Right renal cortex interstitium (tissue), 3 donors: ENCODE measurements at places on chromosomes 7 and 10. TPM values are rescaled to one million over a fixed set of nuclear protein-coding genes. Genes with fewer than 3 reads are reported as not detected.

DNA sequence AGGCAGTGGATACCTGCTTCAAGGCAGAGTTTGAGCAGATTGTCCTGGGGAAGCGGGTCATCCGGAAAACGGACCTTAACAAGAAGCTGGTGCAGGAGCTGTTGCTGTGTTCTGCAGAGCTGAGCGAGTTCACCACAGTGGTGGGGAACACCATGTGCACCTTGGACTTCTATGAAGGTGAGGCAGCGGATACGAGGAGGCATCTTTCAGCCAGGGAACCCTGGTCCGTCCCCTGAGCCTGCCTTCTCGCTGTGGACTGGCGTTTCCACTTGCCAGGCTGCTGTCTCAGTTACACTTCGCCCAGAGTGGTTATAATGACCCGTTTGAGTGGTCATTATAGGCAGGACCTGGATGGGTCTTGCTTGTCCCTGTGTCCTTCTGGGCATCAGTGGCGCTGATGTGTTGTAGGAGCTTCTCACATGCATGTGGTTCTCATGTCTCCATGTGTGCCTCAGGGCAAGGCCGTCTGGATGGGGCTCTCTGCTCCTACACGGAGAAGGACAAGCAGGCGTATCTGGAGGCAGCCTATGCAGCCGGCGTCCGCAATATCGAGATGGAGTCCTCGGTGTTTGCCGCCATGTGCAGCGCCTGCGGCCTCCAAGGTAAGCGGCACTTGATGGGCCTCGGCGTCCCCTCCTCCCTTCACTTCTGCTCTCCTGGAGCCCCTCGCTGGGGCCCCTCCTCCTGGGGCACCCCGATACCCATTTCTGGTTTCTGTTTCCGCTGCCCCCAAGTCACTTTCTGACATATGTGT, 18.0 kb downstream of the UPP1 start:
- no peak for DNase-seq

GRCh38 chr7:24826662-24827020, 69.4 kb upstream of the GSDME start:
- DNase-seq, result no peak

- no peak for DNase-seq
Observed at GRCh38 chr10:71023704-71024283, 135.4 kb upstream of the PCBD1 start.

DNA sequence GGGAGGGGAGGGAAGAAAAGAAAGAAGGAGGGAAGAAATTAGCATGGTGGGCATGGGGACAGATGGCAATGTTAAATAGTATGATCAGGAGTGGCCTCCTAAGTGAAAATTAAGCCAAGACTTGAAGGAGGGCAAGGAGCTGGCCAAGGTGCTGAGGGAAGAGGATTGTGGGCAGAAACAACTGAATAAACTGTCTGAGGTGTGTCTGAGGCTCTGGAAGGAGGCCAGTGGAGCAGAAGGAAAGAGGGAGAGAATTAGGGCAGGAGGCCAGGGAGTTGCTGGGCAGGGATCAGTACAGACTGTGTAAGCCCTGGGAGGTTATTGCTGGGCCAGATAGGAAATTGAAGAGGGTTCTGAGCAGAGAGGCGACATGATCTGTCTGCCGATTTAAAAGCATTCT, 40.6 kb upstream of the VKORC1L1 start:
- no peak for DNase-seq

- no peak for DNase-seq
Observed at GRCh38 chr10:2885288-2886278, 181.8 kb upstream of the PFKP start.

- DNase-seq, result no peak
Observed at GRCh38 chr10:133422807-133423771, 1.3 kb downstream of the SPRN start.

GRCh38 chr7:158821171-158822031, 7.9 kb downstream of the ESYT2 start:
- no peak for DNase-seq

GRCh38 chr7:22611758-22612079, 111.7 kb upstream of the STEAP1B start:
- DNase-seq, result no peak

- no peak for DNase-seq
Observed at GRCh38 chr10:62545160-62546066, 171.2 kb downstream of the ZNF365 start.

DNA sequence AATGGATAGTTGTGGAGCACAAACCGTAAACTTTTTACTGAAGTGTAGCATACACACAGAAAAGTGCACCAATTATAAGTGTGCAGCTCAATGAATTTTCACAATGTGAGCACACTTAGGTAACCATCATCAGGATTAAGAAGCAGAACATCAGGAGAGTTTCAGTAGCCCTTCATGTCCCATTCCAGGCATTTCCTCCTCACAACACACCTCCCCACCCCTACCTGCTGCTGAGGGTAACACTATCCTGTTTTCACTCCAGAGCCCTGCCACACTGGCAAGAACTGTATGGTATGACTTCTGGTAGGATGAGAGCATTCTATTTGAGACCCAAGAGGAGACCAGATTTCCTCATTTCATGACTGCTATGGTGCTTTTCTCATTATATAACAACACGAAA, 166.5 kb downstream of the PPP1R3A start:
- DNase-seq, result no peak

- no peak for DNase-seq
Observed at GRCh38 chr7:97771576-97771975, 39.7 kb downstream of the TAC1 start.

DNA sequence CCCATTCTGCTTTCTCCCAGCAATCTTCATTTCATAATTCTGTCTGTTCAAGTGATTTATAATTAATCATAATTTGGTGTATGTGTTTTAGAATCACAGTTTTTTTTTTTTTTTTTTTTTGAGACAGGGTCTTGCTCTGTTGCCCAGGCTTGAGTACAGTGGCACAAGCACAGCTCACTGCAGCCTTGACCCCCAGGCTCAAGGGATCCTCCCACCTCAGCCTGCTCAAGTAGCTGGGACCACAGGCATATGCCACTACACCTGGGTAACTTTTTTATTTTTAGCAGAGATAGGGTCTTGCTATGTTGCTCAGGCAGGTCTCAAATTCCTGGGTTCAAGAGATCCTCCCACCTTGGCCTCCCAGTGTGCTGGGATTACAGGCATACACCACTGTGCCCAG, 49.2 kb upstream of the PLA2G12B start:
- DNase-seq, result no peak

GRCh38 chr7:43124388-43124787, 11.9 kb downstream of the HECW1 start:
- DNase-seq, result no peak

DNA sequence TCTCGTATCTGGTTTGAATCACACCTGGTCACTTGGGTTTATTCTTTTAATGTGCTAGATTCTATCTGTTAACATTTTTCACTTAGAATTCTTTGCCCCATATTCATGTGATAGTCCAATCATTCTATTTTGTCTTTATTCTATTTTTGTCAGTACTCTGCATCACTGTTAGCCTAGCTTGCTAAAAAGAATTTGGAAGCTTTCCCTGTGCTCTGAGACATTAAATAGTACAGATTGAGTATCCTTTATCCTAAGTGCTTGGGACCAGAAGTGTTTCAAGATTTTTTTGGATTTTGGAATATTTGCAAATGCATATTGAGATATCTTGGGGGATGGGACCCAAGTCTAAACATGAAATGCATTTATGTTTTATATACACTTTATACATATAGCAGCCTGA, 51.0 kb downstream of the RALA start:
- no peak for DNase-seq

GRCh38 chr7:120724448-120724847, 133.5 kb downstream of the TSPAN12 start:
- DNase-seq, result no peak

DNA sequence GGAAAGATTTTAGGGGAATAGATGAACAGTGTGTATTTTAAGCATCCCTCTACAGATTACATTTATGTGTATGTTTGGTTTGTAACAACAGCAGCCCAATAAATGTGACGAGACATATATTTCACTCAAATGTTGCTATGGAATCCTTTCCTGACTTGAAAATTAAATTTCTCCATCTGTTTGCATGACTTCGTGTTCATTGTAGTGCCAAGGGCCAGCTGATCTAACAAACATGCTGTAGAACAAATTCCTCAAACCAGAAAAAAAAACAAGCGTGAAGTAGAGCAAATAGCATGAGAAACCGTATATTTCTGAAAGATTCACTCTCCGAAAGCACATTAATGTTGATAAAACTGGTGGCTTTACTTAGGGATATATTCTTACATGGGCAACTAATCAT, 87.8 kb downstream of the NRCAM start:
- DNase-seq, result no peak

DNA sequence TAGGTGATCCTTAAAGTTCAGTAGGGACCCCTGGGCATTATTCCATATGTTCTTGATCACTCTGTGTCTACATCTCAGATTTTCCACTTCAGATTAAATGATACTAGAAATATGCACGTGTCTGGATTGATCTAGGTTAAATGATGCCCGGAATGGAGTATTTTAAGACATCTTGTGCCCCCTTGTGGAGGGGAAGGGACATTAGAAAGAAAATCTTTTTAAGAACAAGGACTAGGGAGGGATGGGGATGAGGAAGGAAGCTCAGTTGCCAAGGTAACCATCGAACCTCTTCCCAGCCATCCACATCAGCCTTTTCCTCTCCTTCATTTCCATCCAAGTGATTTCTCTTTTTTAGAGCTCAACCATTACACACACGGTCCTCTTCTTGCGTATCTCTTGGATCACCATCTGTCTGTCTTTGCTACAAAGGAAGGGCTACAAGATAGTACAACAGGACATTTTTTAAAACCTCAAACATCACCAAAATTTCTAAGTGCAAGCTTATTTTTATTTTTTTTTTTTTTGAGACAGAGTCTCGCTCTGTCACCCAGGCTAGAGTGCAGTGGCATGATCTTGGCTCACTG, 40.5 kb downstream of the PRSS2 start:
- DNase-seq, result no peak

DNA sequence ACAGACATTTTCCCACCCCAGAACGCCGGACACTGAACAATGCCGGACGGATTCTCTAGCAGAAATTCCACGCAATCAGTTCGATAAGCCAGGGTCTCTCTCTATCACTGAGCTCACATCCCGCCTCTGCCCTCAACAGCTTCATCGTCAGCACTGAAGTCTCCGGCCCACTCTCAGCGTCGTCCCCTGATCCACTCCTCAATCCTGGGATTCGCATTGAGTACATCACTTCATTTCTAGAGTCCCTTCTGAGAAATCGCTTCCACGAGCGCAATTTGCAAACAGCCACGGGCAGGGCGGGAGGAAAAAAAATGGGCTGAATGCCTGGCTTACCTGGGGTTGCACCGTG, 365 bp downstream of the YME1L1 start:
- no peak for DNase-seq

GRCh38 chr7:96305915-96306314, 16.0 kb downstream of the SLC25A13 start:
- DNase-seq, result no peak

DNA sequence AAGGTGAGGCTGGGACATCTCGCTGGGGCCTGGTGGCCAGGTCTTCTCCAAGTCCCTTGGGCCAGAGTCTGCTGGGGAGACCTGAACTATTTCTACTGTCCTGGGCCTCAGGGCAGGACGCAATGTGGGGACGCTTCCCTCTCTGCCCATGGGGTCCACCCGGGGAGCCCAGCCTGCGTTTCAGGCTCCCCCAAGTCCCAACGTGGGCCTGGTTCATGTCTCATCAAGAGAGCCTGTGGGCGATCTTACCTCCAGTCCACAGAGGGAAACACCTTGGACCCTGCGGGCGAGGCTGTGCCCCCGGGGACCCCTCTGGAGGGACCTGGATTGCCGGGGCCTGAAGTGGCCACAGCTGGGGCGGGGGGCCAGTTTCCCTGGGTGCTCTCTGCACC, 91.7 kb downstream of the DNAJB6 start:
- no peak for DNase-seq

GRCh38 chr7:135391514-135391913, 118.4 kb downstream of the CNOT4 start:
- DNase-seq, result no peak

- DNase-seq, result no peak
Observed at GRCh38 chr7:105675934-105676371, 94.7 kb upstream of the EFCAB10 start.

GRCh38 chr10:60817398-60817805, 39.1 kb downstream of the CDK1 start:
- no peak for DNase-seq

DNA sequence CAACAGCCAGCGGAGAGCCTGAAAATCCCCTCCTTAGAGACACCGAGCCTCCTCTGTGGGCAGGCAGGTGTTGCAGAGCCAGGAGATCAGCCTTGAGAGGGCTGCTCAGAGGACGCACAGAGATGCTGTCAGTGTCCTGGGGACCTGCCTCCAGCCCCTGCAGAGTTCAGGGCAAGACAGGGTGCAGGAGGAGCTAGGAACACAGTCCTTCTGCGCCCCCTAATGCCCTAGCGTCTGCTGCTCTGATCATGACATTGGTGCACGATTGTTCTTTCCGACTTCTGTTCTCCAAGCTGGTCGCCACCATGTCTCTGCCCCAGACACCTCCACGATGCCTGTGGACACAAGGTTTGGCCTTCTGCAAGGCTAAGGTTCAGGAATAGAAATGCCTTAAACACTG, 613.7 kb upstream of the MKI67 start:
- DNase-seq, result no peak

DNA sequence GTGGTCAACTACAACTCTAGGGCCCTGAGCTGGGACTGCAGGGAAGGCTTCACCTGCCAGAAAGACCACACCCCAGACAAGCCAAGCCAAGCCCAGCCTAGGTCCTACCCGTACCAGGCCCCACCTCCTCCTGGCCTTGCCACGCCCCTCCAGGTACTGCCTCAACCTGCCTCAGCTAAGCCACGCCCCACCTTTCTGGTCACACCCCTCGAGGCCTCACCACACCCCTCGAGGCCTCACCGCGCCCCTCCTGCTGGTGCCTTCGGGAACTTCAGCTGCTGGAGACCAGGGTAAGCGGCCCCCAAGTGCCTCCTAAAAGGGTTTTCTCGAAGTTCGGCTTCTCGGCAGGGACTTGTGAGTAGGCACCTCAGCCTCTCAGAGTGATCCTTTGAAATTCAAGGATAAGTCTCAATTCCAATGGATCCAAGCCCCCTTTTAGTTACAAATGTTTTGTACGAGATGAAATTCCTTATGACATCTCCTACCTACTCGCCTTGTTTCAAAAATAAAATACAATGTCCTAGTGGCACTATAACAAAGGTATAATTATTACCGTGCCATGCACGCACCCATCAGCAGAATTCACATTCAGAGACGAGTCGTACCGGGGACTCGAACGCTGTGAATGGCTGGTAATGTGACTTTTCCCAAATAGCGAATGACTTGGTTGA, 171.2 kb downstream of the ARHGAP21 start:
- no peak for DNase-seq

GRCh38 chr7:143255564-143255963, 7.7 kb upstream of the GSTK1 start:
- no peak for DNase-seq

TMEM176A gene
- polyA plus RNA-seq, result 89.0 TPM

RAPGEF5 gene
- 42.1 TPM for polyA plus RNA-seq

STEAP4 gene
- polyA plus RNA-seq, result 0.08 TPM

FGFBP3 gene
- 3.1 TPM for polyA plus RNA-seq

SLIT1 gene
- 6.7 TPM for polyA plus RNA-seq

SCD gene
- polyA plus RNA-seq, result 41.8 TPM

HMX2 gene
- 1.4 TPM for polyA plus RNA-seq

INHBA gene
- 4.6 TPM for polyA plus RNA-seq

ADK gene
- 31.3 TPM for polyA plus RNA-seq

LRRC18 gene
- polyA plus RNA-seq, result 0.17 TPM

GATA3 gene
- polyA plus RNA-seq, result 77.4 TPM

CYP2C18 gene
- polyA plus RNA-seq, result 0.49 TPM

OR9A2 gene
- not detected for polyA plus RNA-seq

UCN3 gene
- 2.0 TPM for polyA plus RNA-seq

SYCE1 gene
- 0.26 TPM for polyA plus RNA-seq

CLDN4 gene
- polyA plus RNA-seq, result 68.7 TPM

ACTL6B gene
- not detected for polyA plus RNA-seq

CYP2E1 gene
- polyA plus RNA-seq, result 0.93 TPM
